ENCODE measurements at places on chromosomes 5 and 9.

- no peak for DNase-seq
Observed at GRCh38 chr5:133581348-133581747, 31.0 kb downstream of the FSTL4 start.

- no peak for DNase-seq
Observed at GRCh38 chr5:45695804-45696156, 400 bp downstream of the HCN1 start.

DNA sequence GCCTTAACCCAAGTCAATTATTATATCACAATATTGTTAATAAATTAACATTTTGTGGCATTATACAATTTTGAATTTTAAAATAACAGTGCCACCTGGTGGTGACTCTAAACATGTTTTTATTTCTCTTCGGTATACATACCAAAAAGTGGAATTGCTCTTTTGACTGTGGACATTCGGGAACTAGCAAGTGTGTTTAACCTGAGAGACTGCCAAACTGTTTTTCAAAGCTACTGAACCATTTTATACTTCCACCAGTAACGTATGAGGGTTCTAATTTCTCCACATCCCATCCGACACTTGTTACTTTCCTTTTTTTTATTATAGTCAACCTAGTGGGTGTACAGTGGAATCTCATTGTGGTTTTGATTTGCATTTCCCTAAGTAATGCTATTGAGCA lies 18.3 kb upstream of the HSDL2 start:
- DNase-seq, result no peak

- DNase-seq, result no peak
Observed at GRCh38 chr5:116626945-116627679, 52.5 kb upstream of the SEMA6A start.

- DNase-seq, result no peak
Observed at GRCh38 chr9:100856238-100856637, 172.3 kb upstream of the PLPPR1 start.

GRCh38 chr5:140795259-140795641 lies 598 bp downstream of the PCDHA2 start:
- DNase-seq, result no peak

- no peak for DNase-seq
Observed at GRCh38 chr5:138843316-138844124, 31.6 kb downstream of the LRRTM2 start.

DNA sequence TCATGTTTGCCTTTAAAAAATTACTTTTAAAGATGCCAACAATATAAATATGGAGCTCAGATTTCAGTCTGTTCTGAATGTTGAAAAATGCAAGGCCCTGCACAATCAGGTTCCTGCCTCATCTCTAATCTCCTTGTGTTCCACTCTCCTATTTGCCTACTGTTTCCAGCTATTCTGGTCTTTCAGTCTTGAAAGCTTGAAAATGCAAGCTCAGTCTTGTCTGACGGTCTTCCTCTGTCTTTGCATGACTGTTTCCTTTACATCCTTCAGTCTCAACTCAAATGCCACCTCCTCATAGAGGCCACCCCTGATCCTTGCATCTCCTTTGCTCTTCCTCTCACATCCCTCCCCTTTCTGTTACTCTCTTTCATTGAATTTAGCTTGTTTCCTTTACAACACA lies 354.9 kb downstream of the KIF4B start:
- no peak for DNase-seq

DNA sequence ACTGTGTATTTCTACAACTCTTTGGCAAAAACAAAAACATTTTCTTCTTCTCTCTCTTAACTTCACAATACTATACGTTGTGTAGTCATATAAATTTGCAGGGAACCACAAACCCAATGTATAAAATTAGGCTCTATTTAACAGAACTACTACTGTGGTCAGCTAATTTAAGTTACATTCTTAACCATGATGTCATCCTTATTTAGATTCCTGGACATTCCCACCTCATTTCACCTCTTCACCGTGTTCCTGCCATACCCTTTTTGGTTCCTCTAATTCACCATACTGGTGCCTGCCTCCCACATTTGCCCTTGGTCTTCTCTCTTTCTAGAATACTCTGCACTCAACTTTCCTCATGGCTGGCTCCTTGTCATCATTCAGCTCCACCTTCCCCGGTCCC lies 75.7 kb upstream of the SH3GL2 start:
- no peak for DNase-seq

- DNase-seq, result peak; percentile 20
Observed at GRCh38 chr5:112921026-112921832, 798 bp downstream of the REEP5 start.

GRCh38 chr9:107706701-107707427 lies 217.3 kb upstream of the KLF4 start:
- DNase-seq, result no peak

GRCh38 chr5:87765009-87765408 lies 352.3 kb upstream of the CCNH start:
- DNase-seq, result no peak

- no peak for DNase-seq
Observed at GRCh38 chr5:151078490-151079262, 2.2 kb downstream of the TNIP1 start.

DNA sequence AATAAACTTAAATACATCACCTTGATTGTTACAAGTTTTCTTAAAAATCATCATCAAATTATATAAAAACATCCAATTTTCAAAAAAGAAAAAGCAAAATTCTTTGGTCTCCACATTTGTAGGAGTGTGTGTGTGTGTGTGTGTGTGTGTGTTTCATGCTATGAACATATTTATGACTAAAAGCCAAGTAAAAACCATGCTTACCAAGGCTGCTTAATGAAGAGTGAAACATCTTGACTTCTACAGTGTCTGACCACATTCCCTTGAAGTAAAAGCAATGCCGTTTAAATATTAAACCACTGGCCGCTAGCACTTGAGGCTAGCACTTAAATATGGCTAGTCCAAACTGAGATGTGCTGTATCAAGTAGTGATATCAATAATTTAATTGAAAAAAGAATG lies 549.1 kb upstream of the CCNG1 start:
- DNase-seq, result no peak

DNA sequence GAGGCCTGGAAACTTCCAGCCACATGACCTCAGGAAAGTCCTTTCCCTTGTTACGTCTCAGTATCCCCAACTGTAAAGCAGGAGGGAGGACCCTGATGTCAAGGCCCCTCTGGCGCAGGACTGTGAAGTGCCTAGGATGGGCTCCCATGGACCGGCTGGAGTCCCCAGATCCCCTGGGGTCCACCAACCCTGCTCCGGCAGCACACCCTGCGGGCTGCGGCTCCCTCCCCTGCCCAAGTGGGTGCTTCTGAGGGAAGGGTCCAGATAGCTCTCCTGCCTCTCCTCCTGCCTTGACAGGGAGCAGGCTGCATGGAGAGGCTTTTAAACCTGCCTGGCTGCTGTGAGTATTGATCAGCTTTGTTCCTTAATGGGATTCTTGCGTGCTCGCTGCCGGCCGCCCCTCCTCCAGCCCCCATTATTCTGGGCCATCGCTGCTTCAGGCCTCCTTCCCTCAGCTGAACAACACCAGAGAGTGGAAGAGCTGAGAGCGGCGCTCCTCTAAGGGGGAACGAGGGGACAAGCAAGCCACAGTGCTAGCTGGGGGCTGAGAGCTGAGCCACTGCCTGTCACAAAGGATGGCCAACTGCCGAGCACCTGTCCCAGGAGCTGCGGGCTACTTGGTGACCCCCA lies 25.6 kb upstream of the NTNG2 start:
- no peak for DNase-seq

GRCh38 chr9:124553738-124554137 lies 46.5 kb upstream of the NR5A1 start:
- DNase-seq, result no peak

DNA sequence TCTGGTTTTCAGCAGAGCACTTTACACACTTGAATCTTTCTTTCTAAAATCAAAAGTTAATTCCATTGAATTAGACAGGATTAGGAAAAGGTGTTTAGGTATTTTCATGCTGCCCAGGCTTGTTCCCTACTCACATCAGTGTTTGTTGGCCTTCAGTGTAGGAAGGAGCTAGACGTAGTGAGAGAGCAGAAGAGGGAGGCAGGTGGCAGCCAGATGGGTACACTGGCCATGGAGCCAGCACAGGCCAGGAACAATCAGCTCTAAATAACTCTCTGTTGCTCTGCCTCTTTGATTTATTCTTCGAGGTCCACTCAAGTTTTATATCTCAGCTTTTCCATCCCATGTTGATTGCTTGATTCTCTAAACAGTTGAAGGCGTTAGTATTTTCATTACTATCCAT lies 529.6 kb downstream of the PSAT1 start:
- no peak for DNase-seq

GRCh38 chr5:172901012-172901780 lies 58.0 kb upstream of the RPL26L1 start:
- no peak for DNase-seq

DNA sequence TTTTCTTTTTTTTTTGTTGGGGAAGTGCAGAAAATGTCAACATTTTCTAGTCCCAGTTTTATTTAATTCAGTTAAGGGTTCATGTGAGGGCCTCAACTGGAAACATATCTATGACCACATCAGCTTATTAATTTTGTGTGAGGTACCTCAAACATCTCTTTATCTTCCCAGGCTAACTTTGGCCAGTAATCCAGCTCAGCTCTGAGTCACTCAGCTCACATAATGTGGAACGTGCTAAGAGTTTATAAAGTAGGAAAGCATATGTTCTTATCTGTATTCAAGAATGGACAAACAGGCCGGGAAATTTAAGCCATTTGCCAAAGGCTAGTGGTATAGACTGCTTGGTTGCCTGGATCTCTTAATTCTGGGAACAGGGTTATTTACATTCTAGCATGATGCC lies 118.4 kb downstream of the INSYN2B start:
- DNase-seq, result no peak

DNA sequence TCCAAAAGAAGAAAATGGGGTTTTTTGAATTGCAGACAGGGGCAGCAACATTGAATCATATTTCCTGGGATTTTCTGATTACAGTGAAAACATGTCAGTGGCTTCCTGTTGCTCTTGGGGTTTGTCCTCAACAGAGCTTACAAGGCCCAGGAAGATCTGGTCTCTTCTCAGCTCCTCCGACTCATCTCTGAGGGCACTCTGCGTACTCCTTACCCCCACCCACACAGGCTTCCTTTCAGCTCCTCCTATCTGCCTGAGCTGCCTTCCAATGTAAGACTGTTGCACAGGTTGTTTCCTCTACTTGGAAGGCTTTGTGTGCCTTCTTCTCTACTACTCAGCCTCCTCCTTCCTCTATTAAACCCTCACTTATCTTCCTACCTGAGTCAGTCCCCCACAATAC lies 245.1 kb upstream of the MEF2C start:
- DNase-seq, result no peak

GRCh38 chr5:150625831-150626746 lies 14.4 kb upstream of the SYNPO start:
- DNase-seq, result no peak

DNA sequence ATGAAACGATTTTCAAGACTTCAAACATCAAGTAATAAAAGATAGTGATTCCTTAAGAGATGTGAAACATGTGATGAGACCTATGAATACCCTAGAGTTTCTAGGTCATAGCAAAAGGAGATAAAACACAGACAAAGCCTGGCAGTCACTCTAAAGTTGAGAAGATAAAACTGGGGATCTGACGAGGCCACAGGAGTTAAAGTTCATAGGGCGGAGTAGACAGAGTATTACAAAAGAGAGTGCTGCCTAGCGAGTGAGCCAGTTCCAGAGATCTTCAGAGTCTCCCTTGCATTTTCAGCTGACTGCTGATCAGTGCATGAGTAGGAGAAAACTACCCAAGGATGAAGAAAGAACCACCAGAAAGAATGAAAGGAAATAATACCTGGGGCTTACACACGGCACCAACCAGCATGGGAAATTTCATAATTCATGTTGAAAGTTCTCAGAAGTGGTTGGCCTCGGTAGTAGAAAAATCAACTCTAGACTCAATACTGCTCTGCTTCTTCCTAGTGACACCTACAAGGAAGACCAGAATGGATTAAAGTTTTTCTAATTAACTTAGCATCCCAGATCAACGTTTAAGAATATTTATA lies 30.4 kb downstream of the FBXO4 start:
- no peak for DNase-seq

DNA sequence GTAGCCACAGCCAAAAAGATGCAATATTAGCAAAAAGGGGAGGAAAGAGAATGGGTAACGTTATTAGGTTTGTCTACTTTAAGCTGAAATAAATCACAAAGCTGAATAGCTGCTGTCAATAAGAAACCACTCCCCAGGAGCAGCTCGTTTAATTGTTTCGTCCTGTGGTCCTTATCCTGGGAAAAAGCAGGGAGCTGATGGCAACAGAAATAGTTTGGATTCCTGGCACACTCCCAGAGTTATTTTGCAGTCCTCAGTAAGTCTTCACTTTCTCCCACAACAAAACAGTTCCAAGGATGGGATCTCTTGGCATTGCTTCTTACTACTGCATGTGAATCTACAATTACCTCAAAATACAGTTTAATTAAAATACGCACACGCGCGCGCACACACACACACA lies 28.8 kb downstream of the FRMD3 start:
- DNase-seq, result no peak

DNA sequence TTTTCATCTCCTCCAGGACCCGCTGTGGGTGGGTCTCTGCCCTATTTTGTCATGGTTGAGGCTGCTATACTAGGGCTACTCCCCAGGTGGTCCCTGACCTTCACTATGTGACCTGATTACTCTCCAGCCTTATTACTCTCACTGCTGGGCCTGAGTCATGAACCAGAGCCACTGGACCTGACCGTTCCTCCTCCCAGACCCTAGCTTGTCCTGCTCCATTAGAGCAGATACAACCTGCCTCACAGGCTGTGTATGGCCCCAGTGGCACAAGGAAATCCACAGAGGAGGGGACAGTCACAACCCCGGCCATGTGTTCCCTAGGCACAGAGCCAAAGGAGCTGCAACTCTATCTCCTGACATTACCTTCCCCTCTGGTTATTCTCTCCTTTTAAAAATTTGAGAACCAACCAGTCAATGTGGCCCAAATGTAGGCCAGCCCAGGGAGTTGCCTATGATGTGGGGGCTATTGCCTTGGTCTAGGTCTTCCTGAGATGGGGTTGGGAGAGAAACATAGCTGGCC lies 96.0 kb upstream of the FSTL4 start:
- DNase-seq, result no peak

- DNase-seq, result no peak
Observed at GRCh38 chr5:43564289-43564850, 7.5 kb upstream of the PAIP1 start.

- no peak for DNase-seq
Observed at GRCh38 chr9:131297903-131298302, 8.4 kb downstream of the PLPP7 start.
